Body of pancreas (tissue), 4 donors: ENCODE measurements at places on chromosomes 5 and 9.

DNA sequence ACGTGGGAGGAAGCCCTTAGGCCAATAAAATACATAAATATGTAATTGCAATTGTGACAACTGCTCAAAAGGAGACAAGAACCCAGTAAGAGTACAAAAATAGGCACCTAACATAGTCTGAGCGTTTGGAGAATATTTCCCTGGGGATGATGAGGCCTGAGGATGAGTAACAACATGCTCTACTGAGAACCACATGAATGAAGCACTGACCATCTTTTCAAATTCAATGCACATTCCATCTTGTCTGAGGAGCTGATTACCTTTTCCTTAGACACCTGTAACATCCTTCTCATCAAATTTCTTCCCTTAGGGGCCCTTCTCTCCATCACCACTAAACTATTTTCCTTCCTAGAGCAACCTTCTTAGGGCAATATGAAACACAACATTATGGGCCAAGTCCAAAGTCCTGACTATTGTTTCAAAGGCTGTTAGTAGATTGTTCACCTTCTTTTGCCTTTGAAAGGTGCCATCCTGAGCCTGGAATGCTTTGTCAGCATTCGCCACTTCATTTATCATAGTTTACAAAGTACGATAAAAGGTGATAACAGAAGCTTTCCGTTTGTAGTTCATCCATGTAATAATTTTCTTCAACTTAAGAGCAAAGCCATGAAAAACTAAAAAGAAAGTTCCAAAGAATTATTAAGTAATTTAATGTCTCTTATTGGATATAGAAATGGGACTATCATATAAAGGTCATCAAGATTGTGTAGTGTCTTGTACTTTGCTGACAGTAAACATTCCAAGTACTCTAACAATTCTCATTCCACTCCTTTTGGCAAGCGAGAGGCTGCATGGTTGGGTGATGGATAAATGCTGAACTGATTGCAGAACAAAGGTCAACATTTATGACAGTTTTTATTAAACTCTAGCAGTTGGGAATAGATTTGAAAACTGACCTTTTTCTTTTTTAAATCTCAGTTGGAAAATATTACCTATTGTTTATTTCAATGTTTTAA, 471.3 kb downstream of the PDE4D start:
- no peak for DNase-seq
- H3K27ac ChIP-seq = no peak overlapping the region
- H3K4me1 ChIP-seq = peaks cover 4% of the 10 kb centered on the region
- no peak overlapping the region for H3K4me3 ChIP-seq

DNA sequence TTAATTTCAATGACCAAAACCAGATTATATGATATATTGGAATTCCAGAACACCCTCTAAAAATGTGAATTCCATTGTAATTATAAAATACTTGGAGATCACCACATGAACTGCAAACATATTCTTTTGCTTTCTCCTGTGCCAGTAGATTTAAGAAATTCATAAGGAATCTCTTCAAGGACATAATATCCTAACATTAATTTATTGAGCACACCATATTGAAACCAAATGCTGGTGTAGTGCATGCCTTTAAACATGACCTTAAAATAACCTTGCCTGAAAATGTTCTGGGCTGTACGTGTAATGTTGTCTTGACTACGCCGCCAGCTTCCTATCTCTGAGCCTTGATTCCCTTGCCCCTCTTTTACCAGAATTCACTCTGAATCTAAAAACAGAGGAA, 205.0 kb upstream of the ACTBL2 start:
- no peaks in the 10 kb centered on the region for H3K27me3 ChIP-seq
- no peak for DNase-seq
- no peak overlapping the region for H3K27ac ChIP-seq
- no peak overlapping the region for H3K4me3 ChIP-seq
- no peaks in the 10 kb centered on the region for H3K36me3 ChIP-seq
- peaks cover 1% of the 10 kb centered on the region for H3K4me1 ChIP-seq

DNA sequence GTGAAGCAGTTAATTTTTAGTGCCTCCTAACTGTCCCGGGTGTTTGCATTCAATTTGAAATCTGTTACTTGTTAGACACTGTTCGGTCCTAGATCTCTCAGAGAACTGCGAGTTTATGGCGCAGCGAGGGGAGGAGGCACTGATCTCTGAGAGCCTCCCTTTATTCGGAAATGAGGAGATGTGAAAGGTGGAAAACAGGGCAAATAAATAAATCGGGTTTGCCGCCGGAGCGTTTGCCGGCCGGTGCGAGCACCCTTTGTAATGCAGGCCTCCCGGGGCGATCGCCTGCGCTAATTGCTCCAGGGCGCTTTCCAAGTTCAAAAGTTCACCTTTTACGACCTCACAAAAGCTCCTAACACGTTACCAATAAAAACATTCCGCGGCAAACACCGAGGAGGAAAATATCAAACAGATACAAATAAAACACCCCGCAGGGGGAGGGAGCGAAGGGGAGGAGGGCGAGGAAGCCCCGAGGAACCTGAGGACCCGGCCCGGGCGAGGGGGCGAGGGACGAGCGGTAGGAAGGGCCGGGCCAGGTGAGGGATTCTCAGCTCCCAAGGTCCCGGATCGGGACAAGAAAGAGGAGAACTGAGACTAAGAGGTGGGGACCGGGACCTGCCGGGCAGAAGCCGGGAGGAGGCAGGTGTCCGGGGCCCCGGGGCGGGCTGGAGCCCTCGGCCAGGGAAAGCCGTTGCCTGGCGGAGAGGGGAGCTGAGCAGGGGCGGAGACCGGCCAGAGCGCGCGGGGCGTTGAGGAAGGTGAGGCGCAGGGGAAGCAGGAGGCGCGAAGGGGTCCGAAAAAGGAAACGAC, 1.4 kb downstream of the NR6A1 start:
- H3K27me3 ChIP-seq = no peaks in the 10 kb centered on the region
- H3K27ac ChIP-seq = peak overlapping the region; percentile 0
- DNase-seq = peak; percentile 51
- no peaks in the 10 kb centered on the region for H3K36me3 ChIP-seq
- peak overlapping the region; percentile 83 for H3K4me3 ChIP-seq

- no peak overlapping the region for H3K4me3 ChIP-seq
- H3K4me1 ChIP-seq = peaks cover 13% of the 10 kb centered on the region
- no peaks in the 10 kb centered on the region for H3K27me3 ChIP-seq
- DNase-seq = no peak
- H3K27ac ChIP-seq = no peak overlapping the region
Observed at GRCh38 chr9:102519423-102519822, 475.7 kb upstream of the CYLC2 start.

- H3K27ac ChIP-seq = no peak overlapping the region
- peaks cover 8% of the 10 kb centered on the region for H3K36me3 ChIP-seq
- H3K4me1 ChIP-seq = no peaks in the 10 kb centered on the region
- no peak overlapping the region for H3K4me3 ChIP-seq
- no peaks in the 10 kb centered on the region for H3K27me3 ChIP-seq
Observed at GRCh38 chr5:72234265-72234700, 85.8 kb downstream of the MRPS27 start.

GRCh38 chr9:130422546-130422945, 22.2 kb upstream of the ASS1 start:
- no peak overlapping the region for H3K4me3 ChIP-seq
- DNase-seq = no peak
- no peaks in the 10 kb centered on the region for H3K4me1 ChIP-seq

DNA sequence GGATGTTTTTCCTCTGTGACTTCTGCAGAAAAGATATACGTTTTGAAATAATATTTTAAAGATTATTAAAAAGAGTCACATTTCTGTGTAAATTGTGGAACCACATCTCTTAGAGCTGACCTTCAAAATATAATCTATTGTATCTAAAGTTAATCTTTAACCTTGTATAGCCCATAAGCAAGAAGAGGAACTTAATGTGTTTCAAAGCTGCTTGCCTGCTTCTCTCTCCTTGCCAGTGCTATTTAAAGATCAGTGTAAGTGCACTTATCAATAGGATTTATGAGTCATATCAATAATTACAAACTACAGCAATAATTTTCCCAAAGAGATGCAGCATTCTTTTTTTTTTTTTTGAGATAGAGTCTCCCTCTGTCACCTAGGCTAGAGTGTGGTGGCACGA, 29.4 kb upstream of the GDA start:
- no peak overlapping the region for H3K4me3 ChIP-seq
- no peak for DNase-seq
- H3K27me3 ChIP-seq = no peaks in the 10 kb centered on the region
- H3K27ac ChIP-seq = no peak overlapping the region
- no peaks in the 10 kb centered on the region for H3K36me3 ChIP-seq

- no peak overlapping the region for H3K4me3 ChIP-seq
- DNase-seq = no peak
- H3K27me3 ChIP-seq = no peaks in the 10 kb centered on the region
- no peak overlapping the region for H3K27ac ChIP-seq
Observed at GRCh38 chr9:124805186-124805585, 28.3 kb downstream of the OLFML2A start.

DNA sequence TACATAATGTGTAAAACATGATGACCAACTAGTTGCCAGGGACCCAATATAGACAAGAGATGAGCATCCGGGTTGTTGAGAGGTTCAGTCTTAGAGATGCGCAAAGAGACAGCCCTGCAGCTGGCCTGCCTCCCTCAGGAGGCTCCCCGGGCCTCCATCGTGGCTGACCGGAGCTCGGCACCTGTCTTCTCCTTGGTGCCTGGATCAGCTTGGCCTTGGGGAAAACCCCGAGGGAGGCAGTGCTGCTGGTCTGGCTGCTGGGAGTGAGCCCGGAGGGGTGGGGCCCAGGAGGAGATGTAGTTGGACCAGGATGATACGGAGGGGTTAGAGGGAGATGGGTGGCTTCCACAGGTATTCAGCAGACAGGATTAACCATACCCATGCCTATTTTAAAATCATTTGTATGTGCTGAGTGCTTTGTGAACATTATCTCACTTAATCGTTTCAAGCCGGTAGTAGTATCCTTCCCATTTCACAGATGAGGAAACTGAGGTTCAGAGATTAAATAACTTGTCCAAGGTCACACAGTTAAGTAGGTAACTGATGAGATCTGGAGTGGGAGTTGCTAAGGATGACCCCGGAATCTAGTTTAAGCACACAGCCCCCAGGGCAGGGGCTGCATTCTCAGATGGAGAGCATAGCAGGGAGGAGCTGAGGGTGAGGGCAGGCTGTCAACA, 173.8 kb downstream of the COL23A1 start:
- no peak overlapping the region for H3K4me3 ChIP-seq
- H3K27ac ChIP-seq = no peak overlapping the region
- H3K27me3 ChIP-seq = no peaks in the 10 kb centered on the region
- H3K36me3 ChIP-seq = no peaks in the 10 kb centered on the region
- no peaks in the 10 kb centered on the region for H3K4me1 ChIP-seq

GRCh38 chr9:93185266-93186214, 1.6 kb downstream of the WNK2 start:
- DNase-seq = peak; percentile 51
- H3K4me3 ChIP-seq = no peak overlapping the region
- H3K27ac ChIP-seq = peak overlapping the region; percentile 90
- no peaks in the 10 kb centered on the region for H3K27me3 ChIP-seq

GRCh38 chr5:128722551-128722950, 184.5 kb upstream of the FBN2 start:
- no peaks in the 10 kb centered on the region for H3K36me3 ChIP-seq
- DNase-seq = no peak
- no peak overlapping the region for H3K4me3 ChIP-seq
- no peak overlapping the region for H3K27ac ChIP-seq
- no peaks in the 10 kb centered on the region for H3K27me3 ChIP-seq

- DNase-seq = no peak
- H3K27me3 ChIP-seq = no peaks in the 10 kb centered on the region
- H3K4me1 ChIP-seq = no peaks in the 10 kb centered on the region
- H3K27ac ChIP-seq = no peak overlapping the region
Observed at GRCh38 chr5:125536095-125536494, 789.7 kb upstream of the ZNF608 start.

GRCh38 chr5:148906968-148907367, 80.6 kb downstream of the ADRB2 start:
- H3K4me1 ChIP-seq = no peaks in the 10 kb centered on the region
- DNase-seq = no peak
- H3K27me3 ChIP-seq = no peaks in the 10 kb centered on the region
- H3K36me3 ChIP-seq = no peaks in the 10 kb centered on the region

- no peaks in the 10 kb centered on the region for H3K27me3 ChIP-seq
- H3K36me3 ChIP-seq = peaks cover 6% of the 10 kb centered on the region
- peaks cover 8% of the 10 kb centered on the region for H3K4me1 ChIP-seq
- no peak overlapping the region for H3K27ac ChIP-seq
- no peak for DNase-seq
Observed at GRCh38 chr5:10673017-10673389, 88.0 kb downstream of the DAP start.

DNA sequence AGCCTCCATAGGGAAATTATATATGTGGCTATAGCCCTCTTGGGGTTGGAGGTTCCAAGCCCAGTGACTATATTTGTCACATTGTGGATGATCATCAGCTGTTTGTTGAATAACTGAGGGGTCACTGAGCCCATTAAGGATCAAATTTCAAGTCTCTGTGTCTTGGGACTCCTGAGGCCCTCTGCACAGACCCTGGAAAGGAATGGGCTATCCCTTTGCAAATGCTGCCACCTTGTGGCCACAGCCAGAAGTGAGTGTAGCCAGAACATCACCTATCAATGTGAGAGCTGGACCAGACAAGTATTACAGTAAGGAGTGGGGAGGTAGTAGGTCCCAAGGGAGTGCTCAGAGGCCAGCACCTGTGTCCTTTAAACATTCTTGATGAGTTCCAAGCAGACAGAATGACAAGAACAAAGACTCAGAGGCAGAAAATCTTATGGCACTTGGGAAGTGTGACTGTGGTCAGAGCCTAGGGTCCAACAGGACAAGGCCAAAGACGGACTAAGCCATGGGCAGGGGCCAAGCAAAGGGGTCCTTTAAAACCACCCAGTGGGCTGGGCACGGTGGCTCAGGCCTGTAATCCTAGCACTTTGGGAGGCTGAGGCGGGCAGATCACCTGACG, 8.2 kb downstream of the RPP25L start:
- H3K4me1 ChIP-seq = no peaks in the 10 kb centered on the region
- H3K4me3 ChIP-seq = no peak overlapping the region
- no peaks in the 10 kb centered on the region for H3K27me3 ChIP-seq
- DNase-seq = peak; percentile 90
- H3K36me3 ChIP-seq = no peaks in the 10 kb centered on the region
- no peak overlapping the region for H3K27ac ChIP-seq

- no peaks in the 10 kb centered on the region for H3K27me3 ChIP-seq
- no peak overlapping the region for H3K27ac ChIP-seq
- no peak for DNase-seq
- no peaks in the 10 kb centered on the region for H3K4me1 ChIP-seq
Observed at GRCh38 chr5:22938362-22938761, 85.2 kb upstream of the CDH12 start.

DNA sequence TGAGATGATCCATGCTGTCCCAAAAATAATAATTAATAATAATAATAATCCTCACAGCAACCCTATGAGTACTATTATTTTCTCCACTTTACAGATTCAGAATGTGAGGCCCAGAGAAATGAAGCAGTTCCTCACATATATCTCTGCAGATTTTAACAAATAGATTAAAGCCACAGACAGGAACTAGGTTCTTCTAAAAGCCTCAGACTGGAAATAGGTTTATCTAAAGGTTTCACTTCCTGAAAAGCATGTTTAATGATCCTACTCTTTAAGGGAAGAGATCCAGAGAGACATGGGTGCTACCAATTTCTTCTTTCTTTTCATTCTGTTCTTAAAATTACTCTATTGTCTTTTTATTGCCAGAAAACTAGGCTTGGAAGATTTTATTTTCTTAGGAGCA, 1079.4 kb upstream of the COX7C start:
- no peak overlapping the region for H3K27ac ChIP-seq
- H3K4me1 ChIP-seq = no peaks in the 10 kb centered on the region
- no peaks in the 10 kb centered on the region for H3K36me3 ChIP-seq
- no peak overlapping the region for H3K4me3 ChIP-seq
- DNase-seq = no peak
